ENCODE measurements at places on chromosomes 5 and 9. TPM values are rescaled to one million over a fixed set of nuclear protein-coding genes. Genes with fewer than 3 reads are reported as not detected.

DNA sequence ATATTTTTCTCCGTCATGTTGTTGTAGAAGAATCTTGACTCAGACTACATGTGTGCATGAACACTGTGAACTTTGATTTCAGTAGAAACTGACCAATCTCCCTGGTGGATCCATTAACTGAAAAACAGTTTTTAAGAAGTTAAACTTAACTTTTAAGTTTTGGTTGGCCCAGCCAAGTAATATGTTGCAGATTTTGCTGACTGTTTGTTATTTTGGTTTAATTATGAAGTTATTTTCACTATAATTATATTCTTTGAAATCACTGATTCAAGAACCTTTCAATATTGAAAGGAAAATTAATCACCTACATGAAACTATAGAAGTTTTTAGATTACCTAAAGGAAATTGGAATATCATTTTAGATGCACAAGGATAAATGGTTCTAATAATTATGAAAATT, 373.6 kb upstream of the COX7C start:
- DNase-seq, result no peak

- DNase-seq, result no peak
Observed at GRCh38 chr9:5800969-5801738, 31.8 kb downstream of the ERMP1 start.

NSMF gene
- total RNA-seq, result 49.3 TPM

GRCh38 chr5:32264957-32265572, 47.7 kb downstream of the MTMR12 start:
- no peak for DNase-seq

LHX6 gene
- total RNA-seq, result 5.7 TPM

SLC36A2 gene
- total RNA-seq, result not detected

GRCh38 chr9:121732389-121732788, 81.0 kb downstream of the DAB2IP start:
- DNase-seq, result no peak

DCTN4 gene
- 93.0 TPM for total RNA-seq

ANKRD20A1 gene
- total RNA-seq, result 4.4 TPM

GRCh38 chr9:126146254-126147145, 180.1 kb upstream of the MVB12B start:
- DNase-seq, result peak; percentile 41

DNA sequence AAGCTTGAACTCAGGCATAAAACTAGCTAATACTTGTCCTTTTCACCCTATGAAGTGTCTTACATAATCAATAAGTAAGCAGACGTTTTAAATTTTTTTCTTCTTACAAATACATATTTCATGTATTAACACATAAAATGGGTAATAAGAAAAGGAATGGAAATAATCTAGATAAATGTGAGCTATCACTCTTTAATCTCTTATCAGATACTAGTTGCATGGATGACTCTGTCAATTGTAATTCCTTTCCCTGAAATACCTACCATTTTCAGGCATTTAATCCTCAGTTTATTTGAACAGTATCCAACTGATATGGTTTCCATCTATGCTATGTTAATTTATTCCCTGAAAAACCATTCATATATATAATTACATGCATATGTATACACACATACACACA, 166.0 kb upstream of the RGS7BP start:
- no peak for DNase-seq

DNA sequence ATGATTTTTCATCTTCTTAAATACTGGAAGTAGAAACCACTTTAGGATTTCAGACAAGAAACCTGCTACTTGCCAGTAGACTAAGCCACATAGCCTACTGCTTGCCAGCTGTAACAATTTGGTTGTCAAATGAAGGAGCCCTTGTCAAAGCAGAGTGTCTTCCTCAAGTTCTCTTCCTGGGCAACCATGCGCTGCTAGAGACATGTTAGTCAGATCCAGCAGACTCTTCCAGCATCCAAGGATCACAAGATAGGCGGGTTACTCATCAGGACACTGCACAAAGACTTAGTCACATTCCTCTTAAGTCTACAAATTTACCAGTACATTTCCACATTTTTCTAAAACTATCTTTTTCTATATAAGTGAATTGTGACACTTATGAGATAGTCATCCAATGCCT, 24.4 kb downstream of the SKIC3 start:
- no peak for DNase-seq

Measured in ureter (tissue), 1 donor.